DND-41 (cell line): ENCODE measurements at places on chromosomes 3 and 15.

DNA sequence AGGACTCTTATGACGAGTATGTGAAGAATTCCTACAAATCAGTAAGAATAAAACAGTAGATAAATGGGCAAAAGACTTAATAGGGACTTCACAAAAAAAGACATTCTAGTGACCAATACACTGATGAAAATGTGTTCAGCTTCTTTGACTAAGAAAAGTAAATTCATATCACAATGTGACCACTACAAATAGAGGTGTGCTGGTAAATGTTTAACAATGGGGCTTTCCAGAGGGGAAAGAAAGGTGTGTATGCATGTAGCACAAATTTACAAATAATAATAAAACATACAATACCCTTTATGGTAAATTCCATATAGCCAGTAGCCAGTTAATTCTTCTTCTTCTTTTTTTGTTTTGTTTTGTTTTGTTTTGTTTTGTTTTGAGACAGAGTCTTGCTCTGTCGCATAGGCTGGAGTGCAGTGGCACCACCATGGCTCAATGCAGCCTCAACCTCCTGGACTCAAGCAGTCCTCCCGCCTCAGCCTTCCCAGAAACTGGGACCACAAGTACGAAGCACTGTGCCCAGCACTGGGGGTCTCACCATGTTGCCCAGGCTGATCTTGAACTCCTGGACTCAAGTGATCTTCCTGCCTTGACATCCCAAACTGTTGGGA lies 17.5 kb upstream of the NMD3 start:
- no peaks in the 10 kb centered on the region for H3K36me3 ChIP-seq
- no peaks in the 10 kb centered on the region for H3K27me3 ChIP-seq
- no peak overlapping the region for H3K4me3 ChIP-seq
- no peak overlapping the region for H3K27ac ChIP-seq
- H3K4me1 ChIP-seq = no peaks in the 10 kb centered on the region

DNA sequence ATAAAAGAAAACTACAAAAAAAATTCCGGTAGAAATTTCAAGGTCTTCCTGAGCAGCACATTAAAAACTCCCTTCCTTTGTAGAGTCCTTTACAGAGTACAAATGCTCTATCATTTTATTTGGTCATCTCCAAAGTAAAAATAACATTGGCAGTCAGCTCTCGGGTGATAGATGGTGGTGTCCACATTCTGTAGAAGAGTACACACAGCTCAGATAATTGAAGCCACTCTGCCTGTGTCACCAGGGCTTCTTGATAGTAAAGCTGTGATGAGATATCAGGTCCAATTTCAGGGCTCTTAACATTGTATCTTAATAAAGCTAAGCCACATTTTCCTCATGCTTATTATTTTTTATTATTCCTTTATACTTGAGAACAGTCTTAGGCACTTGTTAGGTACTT lies 371.6 kb downstream of the TAFA4 start:
- H3K36me3 ChIP-seq = no peaks in the 10 kb centered on the region
- H3K27me3 ChIP-seq = no peaks in the 10 kb centered on the region
- H3K4me3 ChIP-seq = no peak overlapping the region

- no peak for DNase-seq
- peaks cover 3% of the 10 kb centered on the region for H3K27me3 ChIP-seq
- no peaks in the 10 kb centered on the region for H3K36me3 ChIP-seq
- no peaks in the 10 kb centered on the region for H3K4me1 ChIP-seq
Measured at GRCh38 chr3:185335799-185336198, 27.1 kb upstream of the MAP3K13 start.

- no peaks in the 10 kb centered on the region for H3K36me3 ChIP-seq
- no peak overlapping the region for H3K4me3 ChIP-seq
- no peak overlapping the region for H3K27ac ChIP-seq
- H3K27me3 ChIP-seq = no peaks in the 10 kb centered on the region
- H3K4me1 ChIP-seq = no peaks in the 10 kb centered on the region
- no peak for DNase-seq
Measured at GRCh38 chr15:53525894-53526293, 233.6 kb downstream of the WDR72 start.

DNA sequence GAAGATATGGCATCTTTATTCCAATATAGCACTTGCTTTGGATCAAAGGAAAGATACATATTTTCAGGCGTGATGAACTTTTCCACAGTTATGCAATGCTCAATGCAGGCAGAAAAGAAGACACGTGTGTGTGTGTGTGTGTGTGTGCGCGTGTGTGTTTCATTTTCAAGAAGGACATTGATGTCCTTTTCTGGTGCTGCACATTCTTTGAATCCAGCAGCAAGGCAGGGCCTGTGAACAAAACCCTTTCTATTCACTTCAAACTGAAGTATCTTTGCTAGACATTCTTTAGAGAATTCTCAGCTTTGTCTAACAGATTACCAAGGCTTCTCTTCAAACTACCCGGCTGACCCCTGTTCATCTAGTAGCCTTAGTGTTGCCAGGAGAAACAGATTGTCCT lies 124.6 kb downstream of the CD47 start:
- H3K36me3 ChIP-seq = no peaks in the 10 kb centered on the region
- DNase-seq = no peak
- H3K4me1 ChIP-seq = no peaks in the 10 kb centered on the region
- no peak overlapping the region for H3K4me3 ChIP-seq
- no peak overlapping the region for H3K27ac ChIP-seq

DNA sequence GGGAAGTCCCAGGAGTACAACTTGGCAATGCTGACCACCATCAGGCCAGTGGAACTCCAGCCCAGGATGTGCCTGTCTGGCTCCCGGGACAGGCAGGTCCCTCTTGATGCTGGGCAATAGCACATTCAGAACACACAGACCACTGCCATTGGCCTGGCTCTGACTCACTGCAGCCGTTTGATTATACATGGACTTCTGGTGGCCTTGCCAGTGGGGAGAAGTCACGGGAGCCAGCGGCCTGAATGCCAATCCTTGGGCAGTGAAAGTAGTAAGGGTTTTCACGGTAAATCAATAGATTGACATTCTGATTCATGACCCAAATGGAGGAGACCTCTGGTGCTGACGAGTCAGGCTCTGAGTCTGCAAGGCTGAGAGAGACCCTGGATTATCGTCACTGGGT lies 12.5 kb upstream of the PROK2 start:
- peaks cover 4% of the 10 kb centered on the region for H3K27me3 ChIP-seq
- no peak overlapping the region for H3K4me3 ChIP-seq
- no peak overlapping the region for H3K27ac ChIP-seq
- no peaks in the 10 kb centered on the region for H3K36me3 ChIP-seq

- peak; percentile 19 for DNase-seq
- H3K27ac ChIP-seq = no peak overlapping the region
- no peaks in the 10 kb centered on the region for H3K27me3 ChIP-seq
- H3K4me3 ChIP-seq = no peak overlapping the region
- H3K4me1 ChIP-seq = no peaks in the 10 kb centered on the region
- H3K36me3 ChIP-seq = no peaks in the 10 kb centered on the region
Measured at GRCh38 chr15:94070356-94071295, 160.7 kb upstream of the MCTP2 start.

DNA sequence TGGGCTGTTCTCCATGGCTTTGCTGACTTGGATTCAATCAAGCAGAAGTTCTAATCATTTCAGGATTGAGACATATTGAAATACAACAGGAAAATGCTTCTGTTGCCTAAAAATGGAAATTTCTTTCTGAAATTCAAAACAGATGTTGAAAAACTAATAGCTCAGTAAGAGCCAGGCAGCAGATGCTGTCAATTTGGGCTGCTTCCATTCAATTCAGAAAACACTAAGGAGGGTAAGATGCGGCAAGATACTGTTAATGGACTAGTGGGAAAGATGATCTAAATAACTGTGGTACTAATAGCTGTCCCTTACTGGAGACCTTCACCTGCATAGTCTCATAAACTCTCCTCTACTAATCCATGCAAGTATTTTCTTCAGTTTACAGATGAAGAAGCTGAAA lies 53.5 kb downstream of the DGKG start:
- no peaks in the 10 kb centered on the region for H3K36me3 ChIP-seq
- DNase-seq = no peak
- H3K27ac ChIP-seq = no peak overlapping the region
- no peaks in the 10 kb centered on the region for H3K4me1 ChIP-seq
- H3K27me3 ChIP-seq = no peaks in the 10 kb centered on the region

DNA sequence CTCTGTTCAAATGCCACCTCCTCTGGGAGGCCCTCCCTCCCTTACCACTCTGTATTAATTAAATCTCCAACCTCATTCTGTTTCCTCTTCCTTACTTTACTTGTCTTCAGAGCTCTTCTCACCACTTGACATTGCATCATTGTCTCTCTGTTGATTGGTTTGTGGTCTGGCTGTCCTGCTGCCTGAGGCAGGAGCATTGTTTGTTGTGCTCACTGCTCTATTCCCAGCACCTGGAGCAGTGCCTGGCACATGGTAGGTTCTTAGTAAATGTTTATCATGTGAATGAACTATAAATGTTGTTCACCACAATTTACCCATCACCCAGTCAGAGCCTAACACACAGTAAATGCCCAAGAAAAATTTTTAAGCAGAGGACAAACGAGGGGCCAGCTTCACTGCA lies 6.7 kb upstream of the BFSP2 start:
- no peak overlapping the region for H3K27ac ChIP-seq
- DNase-seq = no peak
- no peaks in the 10 kb centered on the region for H3K4me1 ChIP-seq
- no peak overlapping the region for H3K4me3 ChIP-seq

DNA sequence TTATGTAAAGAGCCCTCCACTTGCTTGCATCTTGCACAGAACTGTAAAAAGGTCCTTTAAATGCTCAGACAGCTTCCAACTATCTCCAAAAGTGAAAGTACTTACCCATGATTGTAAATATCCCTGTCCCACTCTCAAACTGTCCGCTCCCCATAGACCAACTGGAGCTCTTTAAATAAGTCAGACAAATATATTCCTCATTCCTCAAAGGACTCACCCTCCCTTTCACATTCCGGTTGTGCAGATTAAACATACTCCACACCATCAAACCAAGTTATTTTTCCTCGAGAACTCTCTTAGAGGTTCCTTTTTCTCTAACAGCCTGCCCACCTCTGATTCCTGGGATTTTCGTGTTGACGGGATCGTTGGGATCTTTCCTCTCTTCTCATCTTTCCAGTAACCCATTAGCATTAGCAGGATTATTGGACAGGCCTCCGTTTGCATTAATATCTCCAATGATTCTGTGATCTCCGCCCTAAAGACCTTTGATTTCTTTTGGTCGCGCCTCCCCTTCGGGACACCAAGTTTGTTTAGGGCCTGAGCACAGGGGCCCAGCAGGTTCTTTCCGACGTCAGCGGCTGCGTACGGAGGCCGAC lies 763 bp downstream of the GOLGB1 start:
- H3K4me1 ChIP-seq = peaks cover 28% of the 10 kb centered on the region
- H3K4me3 ChIP-seq = peak overlapping the region; percentile 82
- H3K27ac ChIP-seq = peak overlapping the region; percentile 71
- no peaks in the 10 kb centered on the region; the same call in 1 of the 2 replicates for H3K36me3 ChIP-seq
- H3K27me3 ChIP-seq = no peaks in the 10 kb centered on the region
- no peak for DNase-seq

- peaks cover 12% of the 10 kb centered on the region for H3K4me1 ChIP-seq
- no peak for DNase-seq
- no peak within 1 kb of the TSS for H3K27ac ChIP-seq
- H3K27me3 ChIP-seq = peaks cover 10% of the 10 kb centered on the region
- H3K36me3 ChIP-seq = peaks cover 3% of the 10 kb centered on the region; the same call in 1 of the 2 replicates
- no peak within 1 kb of the TSS for H3K4me3 ChIP-seq
Measured at GRCh38 chr15:82805994-82806406, at the start of gene FSD2. TSS of gene FSD2 (minus strand) at chr15:82806069. CDS start at chr15:82787390, 18,679 bp downstream.

DNA sequence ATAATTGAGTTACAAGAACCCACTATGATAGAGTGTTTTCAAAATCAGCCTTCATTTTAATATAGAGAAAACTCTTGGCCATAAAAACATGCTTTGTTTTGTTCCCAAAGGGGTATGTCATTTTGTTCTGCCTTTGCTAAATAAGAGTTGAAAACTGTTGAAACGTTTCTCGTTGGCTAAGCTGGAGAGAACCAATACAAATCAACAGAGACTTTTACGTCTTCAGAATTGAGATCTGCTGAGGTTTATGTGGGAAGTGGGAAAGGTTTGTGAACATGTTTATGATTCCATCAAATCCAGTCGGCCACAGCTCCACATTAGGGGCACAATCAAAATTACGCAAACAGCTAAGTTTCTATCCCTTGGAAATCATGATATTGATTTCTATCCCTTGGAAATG lies 102.0 kb downstream of the IGF2BP2 start:
- no peaks in the 10 kb centered on the region for H3K36me3 ChIP-seq
- H3K27me3 ChIP-seq = peaks cover 12% of the 10 kb centered on the region
- H3K4me3 ChIP-seq = no peak overlapping the region
- DNase-seq = no peak
- H3K27ac ChIP-seq = no peak overlapping the region

DNA sequence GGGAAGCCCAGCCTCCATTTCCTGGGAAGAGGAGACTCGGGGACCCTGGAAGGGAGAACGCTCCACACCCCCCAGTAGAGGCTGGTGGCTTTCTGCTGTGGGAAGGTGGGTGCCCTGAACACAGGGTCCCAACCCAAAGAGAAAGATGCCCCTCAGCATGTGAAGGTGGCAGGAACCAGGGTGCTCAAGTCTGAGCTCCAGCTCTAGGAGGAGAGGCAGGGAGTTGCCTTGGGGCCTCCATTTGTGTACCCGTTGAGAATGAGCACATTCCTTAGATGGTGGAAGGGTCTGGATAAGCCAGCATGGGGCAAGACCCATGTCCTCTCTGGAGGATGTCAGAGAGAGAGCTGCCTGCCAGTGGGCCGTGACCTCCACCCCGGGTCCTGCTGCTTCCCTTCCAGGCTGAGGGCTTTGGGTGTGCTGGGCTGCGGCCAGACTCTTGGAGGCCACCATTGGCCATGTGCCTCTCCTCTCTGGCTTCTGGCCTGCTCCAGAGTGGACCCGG lies 212.4 kb downstream of the TBC1D2B start:
- no peak overlapping the region for H3K4me3 ChIP-seq
- H3K27me3 ChIP-seq = peaks cover 14% of the 10 kb centered on the region
- H3K4me1 ChIP-seq = no peaks in the 10 kb centered on the region
- DNase-seq = no peak
- no peaks in the 10 kb centered on the region for H3K36me3 ChIP-seq

- H3K27me3 ChIP-seq = no peaks in the 10 kb centered on the region
- H3K36me3 ChIP-seq = no peaks in the 10 kb centered on the region
- H3K4me1 ChIP-seq = no peaks in the 10 kb centered on the region
Measured at GRCh38 chr3:98240131-98240530, 23.9 kb upstream of the OR5H6 start.

- no peak for DNase-seq
- no peaks in the 10 kb centered on the region for H3K4me1 ChIP-seq
- no peak overlapping the region for H3K4me3 ChIP-seq
- no peaks in the 10 kb centered on the region for H3K27me3 ChIP-seq
- no peak overlapping the region for H3K27ac ChIP-seq
- H3K36me3 ChIP-seq = peaks cover 8% of the 10 kb centered on the region; the same call in 1 of the 2 replicates
Measured at GRCh38 chr3:4782095-4782494, 197.1 kb upstream of the BHLHE40 start.
